Lower lobe of right lung (tissue), 2 donors: ENCODE measurements at places on chromosomes 1 and 21. TPM values are rescaled to one million over a fixed set of nuclear protein-coding genes. Genes with fewer than 3 reads are reported as not detected.
A peak's percentile ranks its signal among the peaks of the same experiment; 100 is the strongest.

GRCh38 chr1:235866205-235866912, at the start of gene LYST:
LYST (minus strand) TSS chr1:235866906; CDS start chr1:235830417, 36,489 bp downstream.
- peak; percentile 70 for DNase-seq

- no peak for DNase-seq
Observed at GRCh38 chr21:38658511-38658910, 147.2 kb upstream of the ETS2 start.

DNA sequence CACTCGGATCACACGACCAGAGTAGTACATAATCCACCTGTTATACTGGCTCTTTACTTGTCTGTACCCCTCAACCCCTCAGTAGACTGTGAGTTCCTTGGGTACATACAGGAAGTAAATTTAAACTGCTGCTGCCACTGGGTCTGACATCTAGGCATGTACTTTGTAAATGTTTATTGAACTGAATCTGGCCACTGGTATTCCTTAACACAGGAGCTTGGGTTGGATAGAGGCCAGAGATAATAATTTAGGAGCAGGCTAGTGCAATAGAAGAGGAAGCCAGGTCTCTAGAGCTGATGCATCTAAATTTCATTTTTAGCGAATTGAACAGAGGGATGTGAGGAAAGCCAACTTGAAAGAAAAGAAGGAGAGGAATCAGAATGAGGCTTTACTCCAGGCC, 12.4 kb downstream of the TTC4 start:
- no peak for DNase-seq

The SLAMF9 gene
- total RNA-seq: not detected

GRCh38 chr1:218711001-218711400, 365.9 kb downstream of the TGFB2 start:
- DNase-seq: no peak

The CYP4B1 gene
- 210 TPM for total RNA-seq

The RPE65 gene
- total RNA-seq: not detected

DNA sequence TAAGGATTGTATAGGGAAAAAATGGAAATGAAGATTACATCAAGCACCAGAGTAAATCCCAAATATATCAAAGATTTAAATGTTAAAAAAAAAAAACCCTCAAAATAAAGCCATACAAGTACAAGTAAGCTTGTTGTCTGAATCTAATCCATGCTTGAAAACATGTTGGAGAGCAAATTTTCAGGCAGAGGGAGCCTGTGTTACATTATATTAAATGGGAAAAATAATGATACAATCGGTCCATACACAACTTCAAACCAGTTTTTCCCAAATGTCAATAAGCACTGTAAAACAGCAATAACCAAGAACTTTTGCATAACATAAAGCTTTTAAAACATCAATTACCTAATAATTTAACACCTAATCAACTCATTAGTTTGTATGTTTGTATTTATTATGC, 949.4 kb upstream of the ADGRL4 start:
- DNase-seq: no peak

The BLACAT1 gene
- total RNA-seq: 1.0 TPM

DNA sequence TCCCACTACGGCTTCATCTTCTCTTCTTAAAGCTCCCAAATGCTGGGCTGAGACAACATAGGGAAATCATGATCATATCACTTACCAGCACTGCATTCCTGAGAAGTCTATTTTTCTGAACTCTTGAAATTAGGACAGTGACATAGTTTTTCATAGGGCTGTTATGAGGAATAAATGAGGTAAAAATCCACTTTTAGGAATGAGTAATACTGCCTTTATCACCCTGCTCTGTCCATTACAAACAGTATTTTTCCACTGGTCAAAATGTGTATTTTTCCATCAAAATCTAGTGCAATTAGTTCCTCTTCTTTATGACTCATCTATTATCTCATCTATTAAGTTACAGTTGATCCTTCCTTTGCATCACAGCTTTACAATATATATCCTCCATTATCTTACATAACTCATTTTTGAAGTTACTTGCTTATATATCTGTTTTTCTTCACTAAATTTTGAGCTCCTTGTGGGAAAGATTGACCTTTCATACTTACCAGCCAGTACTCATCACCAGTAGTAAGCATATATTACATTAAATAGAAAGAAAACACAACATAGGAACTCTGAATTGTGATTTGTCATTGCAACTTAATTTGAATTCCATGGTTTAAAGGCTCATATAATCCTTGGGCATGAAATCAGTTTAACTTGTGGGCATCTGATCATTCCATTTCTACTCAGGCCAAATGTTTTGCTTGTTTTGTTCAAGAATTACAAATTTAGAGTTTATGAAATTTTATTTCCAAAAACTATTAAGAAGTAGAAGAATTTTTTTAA, 37.1 kb downstream of the PRRX1 start:
- DNase-seq: no peak

DNA sequence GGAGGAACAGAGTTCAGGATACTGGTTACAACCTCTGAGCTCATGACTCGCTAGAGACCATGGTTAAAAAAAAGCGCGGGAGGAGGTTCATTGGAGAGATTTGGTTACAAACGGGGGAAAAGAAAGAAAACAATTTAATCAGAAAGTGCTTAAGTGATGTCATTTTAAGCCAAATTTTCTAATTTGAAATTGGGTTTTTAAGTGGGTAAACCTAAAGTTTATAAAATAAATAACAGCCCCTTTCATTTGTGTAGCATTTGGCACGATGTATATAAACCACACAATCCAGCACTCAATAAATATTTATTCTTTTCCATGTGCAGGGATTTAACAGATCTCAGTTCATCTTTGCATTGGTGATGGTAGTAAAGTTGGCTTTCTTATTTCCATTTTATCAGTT, 7.0 kb upstream of the DPT start:
- no peak for DNase-seq

DNA sequence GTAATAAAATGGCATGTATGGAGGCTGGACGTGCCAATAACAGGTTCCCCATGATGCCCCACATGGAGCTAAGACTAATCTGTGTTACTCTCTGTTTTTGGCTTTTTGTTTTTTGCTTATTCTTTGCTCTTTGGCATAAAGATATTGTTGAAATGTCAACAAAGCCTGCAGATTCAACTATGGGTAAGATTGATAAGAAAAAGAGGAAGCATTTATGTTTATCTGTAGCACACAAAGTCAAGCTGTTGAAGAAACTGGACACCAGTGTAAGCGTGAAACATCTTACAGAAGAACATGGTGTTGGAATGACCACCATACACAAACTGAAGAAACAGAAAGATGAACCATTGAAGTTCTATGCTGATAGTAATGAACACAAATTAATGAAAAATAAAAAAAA, 402.7 kb downstream of the LTN1 start:
- no peak for DNase-seq

GRCh38 chr1:213057264-213058059, 6.4 kb downstream of the RPS6KC1 start:
- no peak for DNase-seq

DNA sequence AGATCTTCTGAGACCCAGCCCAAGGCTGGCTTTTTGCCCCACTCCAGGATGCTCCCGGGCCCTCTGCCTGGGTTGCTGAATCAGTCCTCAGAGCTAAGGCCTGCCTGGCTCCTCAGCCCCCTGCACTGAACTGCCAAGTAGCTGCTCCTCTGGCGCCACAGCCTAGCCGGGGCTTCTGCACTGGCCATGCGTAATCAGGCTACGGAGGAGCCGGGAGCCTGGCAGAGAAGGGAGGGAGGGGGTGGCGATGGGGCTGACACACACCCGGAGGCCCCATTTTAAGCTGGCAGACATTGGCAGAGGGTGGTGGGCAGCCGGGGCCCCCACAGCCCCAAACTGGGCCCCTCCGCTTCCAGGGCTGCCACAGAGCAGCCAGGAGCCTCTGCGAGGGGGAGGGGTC, 38.7 kb downstream of the ALPL start:
- DNase-seq: no peak
